OCI-M1 (cell line): ENCODE measurements at places on chromosomes 7 and 10.
A peak's percentile ranks its signal among the peaks of the same experiment; 100 is the strongest.

GRCh38 chr10:101285519-101286070, 56.3 kb upstream of the LBX1 start:
- no peak for DNase-seq

GRCh38 chr7:150382123-150382843, 3.2 kb downstream of the ZNF775 start:
- DNase-seq = no peak

GRCh38 chr7:30923774-30924413, 12.2 kb downstream of the AQP1 start:
- no peak for DNase-seq

GRCh38 chr10:58137813-58138212, 129.9 kb downstream of the IPMK start:
- DNase-seq = no peak

DNA sequence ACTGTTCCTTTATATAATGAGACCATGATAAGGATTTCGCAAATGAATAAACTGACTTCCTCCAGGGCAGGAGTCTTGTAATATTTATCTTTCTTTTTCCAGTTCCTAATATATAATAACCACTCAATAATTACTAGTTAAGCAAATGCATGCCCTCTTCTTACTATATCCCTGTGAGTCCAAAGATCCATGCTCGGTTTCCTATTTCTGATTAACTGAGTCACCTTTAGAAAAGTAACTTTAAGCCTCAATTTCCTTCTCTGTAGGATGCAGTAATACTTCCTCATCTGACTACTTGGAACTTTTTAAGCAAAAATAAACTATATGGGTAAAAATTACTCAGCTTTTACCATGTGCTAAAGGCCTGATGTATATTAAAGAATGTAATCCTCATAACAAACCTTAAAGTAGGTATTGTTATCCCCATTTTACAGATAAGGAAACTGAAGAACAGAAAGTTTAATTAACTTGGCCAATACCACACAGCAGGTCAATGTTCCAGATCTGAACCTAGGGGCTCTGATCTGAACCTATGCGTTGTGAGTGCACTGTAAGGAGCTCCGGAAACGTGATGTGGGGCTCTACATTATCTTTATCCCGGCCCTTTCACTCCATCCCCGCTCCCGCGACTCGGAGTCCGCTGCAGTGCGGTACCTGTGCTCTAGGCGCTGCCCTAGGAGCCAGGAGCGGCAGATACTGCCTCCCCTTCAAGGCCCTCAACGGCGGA, 458 bp downstream of the COX15 start:
- peak; percentile 63 for DNase-seq

DNA sequence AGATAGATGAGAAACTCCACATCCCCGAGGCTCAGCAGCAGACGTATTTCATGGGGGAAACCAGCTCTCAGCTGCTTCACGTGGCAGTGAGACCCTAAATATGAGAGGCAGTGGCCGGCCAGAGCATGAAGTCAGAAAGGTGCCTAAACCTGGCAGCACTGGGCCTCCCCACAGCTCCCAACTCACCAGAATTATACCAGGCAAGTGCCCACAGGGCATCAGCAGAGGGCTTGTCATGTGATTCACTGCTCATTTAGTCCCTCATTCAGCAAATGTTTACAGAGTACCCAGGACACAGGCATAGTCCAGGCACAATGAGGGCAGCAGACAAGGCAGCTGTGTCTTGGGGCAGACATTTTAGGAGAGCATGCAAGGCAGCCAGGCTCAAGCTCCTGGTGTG, 212.6 kb downstream of the PTPRN2 start:
- DNase-seq = no peak

- no peak for DNase-seq
Measured at GRCh38 chr7:4739528-4739992, 35.9 kb upstream of the AP5Z1 start.

GRCh38 chr7:158991824-158992621, 135.7 kb downstream of the DYNC2I1 start:
- DNase-seq = no peak

DNA sequence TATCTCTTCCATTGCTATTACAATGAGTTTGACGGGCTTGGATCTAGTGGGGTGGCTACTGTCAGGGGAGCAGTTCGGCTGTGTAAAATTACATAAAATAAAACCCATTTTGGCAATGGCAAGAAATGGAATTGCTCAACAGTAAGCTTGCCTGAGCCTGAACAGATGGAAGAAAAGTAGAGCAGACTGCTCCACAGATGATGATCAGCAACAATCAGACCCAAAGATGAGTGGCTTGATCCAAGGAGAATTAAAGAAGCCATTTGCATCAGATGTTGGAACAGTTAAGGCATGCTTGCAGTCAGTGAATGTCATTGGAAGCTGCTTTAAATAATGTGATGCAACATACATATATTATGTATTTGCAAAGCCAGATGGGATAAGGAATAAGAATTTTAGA, 256.6 kb upstream of the SMIM30 start:
- no peak for DNase-seq

DNA sequence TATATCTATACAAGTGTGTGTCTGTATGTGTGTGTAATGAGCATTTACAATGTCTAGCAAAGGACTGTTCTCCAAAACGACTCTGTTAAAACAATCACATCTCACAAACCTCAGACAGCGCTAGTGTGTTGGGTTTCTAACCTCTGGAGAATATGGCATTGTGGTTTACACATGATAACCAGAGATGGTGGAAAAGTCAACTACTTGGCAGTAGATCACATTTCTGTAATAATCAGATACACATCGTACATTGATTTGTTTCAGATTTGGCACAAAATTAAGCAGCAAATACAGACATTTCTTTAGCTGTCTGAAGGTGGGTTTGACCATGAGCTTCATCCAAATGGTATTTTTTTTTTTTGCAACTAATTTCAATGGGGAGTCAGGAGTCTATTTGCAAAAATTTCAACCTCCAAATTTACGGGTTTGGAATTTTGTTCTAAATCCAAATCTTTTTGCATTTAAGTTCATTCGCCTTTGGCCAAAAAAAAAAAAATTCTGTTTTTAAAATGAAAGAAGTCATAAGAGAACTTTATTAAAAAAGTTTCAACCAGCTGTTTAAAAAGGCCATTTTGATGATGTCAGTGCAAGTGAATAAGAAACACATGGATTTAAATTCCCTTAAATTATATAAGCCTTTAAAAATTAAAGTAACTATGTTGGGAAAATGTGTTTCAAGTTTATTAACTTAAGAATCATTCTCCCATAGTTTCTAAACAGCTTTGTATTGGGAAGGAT, 127.8 kb downstream of the TMEM26 start:
- DNase-seq = peak; percentile 10

GRCh38 chr10:77553311-77553710, 84.3 kb downstream of the KCNMA1 start:
- no peak for DNase-seq

GRCh38 chr10:22344249-22344648, 1.0 kb upstream of the SPAG6 start:
- no peak for DNase-seq

- no peak for DNase-seq
Measured at GRCh38 chr7:85224171-85224570, 37.3 kb upstream of the SEMA3D start.

GRCh38 chr7:105839266-105839665, 37.1 kb downstream of the ATXN7L1 start:
- no peak for DNase-seq

DNA sequence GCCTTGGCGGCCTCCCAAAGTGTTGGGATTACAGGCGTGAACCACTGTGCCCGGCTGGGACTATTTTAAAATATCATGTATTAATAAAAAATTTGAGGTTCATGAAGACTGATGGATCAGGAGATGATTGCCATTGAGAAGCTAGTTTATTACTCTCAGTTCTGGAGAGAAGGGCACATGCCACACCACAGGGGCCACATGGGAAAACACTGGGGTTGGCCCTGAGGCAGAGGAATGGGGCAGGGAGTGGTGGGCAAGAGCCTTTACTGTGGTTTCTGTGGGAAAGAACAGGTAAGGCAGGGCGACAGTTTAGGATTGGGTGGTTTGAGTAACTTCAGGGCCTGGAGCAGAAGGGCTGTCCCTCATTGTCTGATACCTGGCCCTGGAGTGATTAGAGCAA, 6.8 kb upstream of the TBRG4 start:
- no peak for DNase-seq

GRCh38 chr7:31692871-31693270, 5.9 kb downstream of the PPP1R17 start:
- no peak for DNase-seq

- no peak for DNase-seq
Measured at GRCh38 chr10:109875151-109875568, 48.2 kb downstream of the XPNPEP1 start.

DNA sequence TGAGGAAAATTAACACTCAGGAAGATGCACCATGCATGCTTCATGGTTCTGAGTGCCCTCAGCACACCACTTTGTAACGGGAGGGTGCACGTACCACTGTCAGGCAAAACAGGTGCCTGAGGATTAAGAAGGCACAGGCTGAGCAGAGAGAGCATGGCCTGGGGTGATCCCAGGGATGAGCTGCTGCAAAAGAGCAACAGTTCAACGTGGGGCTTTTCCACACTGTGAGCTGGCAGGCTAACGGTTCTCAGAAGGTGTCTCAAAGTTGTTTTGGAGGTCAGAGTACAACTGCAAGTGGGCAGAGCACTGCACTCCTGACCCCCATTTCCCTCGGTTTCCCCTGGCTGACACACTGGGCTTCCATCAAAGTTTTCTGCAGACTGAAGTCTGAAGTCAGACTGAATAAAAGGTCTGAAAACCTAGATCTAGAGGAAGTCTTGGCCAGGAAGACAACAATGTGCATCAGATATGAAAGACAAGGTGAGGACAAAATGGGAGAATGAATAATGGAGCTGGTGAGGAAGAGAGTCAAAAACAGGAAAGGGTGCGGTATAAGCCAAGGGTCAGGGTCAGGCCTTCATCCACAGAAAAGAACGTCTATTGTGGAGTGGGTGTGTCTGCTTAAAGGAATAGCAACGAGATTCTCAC, 20.5 kb downstream of the ZNF438 start:
- DNase-seq = no peak

GRCh38 chr7:6032167-6032566, 991 bp downstream of the ANKRD61 start:
- peak; percentile 85 for DNase-seq

DNA sequence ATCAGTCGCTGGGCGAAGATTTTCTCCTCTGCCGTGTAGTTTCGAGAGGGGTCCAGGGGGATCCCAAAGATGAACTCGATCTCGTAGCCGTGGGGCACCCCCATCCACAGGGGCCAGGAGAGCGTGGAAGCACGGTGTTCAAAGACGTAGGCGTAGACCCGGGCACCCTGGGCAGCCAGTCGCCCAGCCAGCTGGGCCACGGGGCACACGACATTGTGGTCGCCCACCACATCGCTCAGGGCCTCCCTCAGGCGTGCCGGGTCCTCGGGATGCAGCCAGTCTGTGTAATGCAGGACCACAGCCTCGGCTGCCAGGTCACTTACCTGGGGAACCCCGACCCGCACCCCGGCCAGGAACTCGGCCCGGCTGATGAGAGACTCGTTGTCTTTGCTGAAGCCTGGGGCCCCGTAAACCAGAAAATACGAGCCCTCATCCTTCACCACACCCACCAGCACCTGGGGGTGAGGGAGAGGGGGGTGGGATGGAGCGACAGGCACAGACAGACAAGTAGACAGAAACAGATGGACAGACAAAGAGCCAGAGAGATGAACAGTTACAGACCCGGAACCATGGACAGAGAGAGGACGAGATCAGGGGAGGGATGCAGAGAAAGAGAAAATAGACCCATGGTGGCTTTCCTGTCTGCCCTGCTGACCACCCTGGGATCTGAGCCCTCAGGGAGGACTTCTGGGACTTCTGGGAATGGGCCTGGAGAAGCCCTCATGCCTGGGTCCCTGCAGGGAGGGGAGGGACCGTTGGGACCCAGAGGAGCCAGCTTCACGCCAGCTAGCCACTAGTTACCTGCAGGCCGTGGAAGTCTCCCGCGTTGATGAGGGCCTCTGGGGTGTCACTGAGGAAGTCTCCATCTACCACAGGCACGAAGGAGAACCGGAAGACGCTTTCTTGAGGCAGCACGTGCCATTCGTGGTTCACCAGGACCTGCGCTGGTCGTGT, 3.0 kb downstream of the ACHE start:
- DNase-seq = no peak

DNA sequence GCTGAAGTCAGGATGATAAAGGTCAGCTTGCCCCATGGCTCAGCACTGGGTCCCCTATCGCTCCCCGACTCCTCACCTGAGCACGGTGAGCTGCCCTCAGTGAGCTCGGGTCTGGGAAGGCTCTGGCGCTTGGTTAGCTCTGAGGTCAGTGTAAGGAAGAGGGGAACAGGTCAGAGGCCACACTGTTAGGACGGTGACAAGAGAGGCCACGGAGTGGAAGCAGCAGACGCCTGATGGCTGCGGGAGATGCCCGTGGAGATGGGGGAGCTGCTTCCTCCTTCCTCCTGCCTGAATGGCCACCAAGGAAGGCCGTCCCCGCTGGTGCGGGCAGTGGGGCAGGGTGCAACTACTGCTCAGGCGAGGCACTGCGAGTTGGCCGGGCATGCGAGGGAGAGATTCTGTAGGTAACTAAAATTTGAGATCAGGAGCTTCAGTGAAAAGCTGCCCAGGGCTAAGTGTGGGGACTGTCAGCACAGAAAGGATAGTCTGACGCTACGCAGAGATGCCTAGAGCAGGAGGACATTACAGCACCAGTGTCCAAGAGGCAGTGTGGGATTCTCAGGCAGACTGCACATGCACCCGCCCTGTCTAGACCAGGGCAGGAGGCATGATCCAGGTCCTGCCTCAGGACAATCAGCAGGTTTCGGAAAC, 231.3 kb upstream of the GRB10 start:
- no peak for DNase-seq

GRCh38 chr7:131654668-131655326, 98.4 kb upstream of the PODXL start:
- DNase-seq = peak; percentile 79

DNA sequence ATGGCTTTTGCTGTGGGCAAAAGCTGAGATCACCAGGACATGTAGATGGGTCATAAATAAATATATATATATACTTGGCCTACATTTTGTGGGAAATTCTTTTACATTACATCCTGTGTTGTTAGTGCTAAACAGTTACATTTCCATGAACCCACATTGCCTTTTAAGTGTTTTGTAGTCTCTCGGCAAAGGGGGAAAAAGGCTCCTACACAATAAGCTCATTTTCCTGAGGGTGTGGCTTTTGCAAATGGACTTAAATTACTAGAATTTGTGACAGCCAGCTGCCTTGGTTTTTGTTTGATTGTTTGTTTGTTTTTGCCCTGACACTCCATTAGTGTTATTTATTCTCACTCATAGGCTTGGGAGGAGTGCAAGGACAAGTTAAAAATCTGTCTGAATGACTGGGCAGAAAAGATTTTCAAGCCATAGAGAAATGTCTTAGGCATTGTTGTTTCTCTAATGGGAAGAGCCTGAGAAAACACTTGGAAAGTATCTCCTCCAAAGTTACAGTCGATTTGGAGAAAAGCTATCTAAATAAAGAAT, 128.8 kb downstream of the DGKB start:
- DNase-seq = no peak

DNA sequence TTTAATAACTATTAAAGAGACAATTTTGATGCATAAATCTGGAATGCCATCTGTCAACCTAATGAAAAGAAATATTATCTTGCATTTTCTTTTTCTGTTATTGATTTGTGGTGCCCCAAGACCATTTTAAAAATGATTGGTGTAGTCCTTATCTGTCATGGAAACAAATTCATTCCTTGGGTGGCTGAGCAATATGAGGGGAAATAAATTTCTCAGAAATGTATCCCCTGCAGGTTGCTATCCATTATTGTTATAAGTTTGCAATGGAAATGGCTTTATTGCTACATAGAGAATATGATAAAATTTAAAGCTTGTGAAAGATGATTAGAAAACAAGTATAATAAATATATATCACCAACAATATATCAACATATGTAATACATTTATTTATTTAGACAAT, 607.0 kb downstream of the DNAJB9 start:
- DNase-seq = no peak

- DNase-seq = no peak
Measured at GRCh38 chr10:133325440-133326222, 11.1 kb downstream of the CALY start.
